ENCODE measurements at places on chromosomes 11 and 22.

GRCh38 chr11:36258730-36259360, 30.4 kb downstream of the COMMD9 start:
- no peak for DNase-seq

DNA sequence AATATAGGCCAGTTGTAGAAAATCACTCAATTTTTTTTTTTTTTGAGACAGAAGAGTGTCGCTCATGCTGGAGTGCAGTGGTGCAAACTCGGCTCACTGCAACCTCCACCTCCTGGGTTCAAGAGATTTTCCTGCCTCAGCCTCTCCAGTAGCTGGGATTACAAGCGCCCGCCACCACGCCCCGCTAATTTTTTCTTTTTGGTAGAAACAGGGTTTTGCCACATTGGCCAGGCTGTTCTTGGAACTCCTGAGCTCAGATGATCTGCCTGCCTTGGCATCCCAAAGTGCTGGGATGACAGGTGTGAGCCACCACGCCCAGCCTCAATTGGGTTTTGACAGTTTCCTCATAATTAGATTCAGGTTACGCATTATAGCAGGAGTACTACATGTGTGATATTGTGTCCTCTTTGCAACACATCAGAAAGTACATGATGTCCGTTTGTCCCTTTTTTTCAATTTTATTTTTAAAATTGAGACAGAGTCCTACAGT, 2.6 kb upstream of the ATP6V1E1 start:
- no peak for DNase-seq

- DNase-seq, result no peak
These were observed 2.8 kb downstream of the SLC22A8 start for GRCh38 chr11:63012839-63013238.

GRCh38 chr22:49845241-49845640, 8.4 kb upstream of the ZBED4 start:
- peak; percentile 48 for DNase-seq

DNA sequence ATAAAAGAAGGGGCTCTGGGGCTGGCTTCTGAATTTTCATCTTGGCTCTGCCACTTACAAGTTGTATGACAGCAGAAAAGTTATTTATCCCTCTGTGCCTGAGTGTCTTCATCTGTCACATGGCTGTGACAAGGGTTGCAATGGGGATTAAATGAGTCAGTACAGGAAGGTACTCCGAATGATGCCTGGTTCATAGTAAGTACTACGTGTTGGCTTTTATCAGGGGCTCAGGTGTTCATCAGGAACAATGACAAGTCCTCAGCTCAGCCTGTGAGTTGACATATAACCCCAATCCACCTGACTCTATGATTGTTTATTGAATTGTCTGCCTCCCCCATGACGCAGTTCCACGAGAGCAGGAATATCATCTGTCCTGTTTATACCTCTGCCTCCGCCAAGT, 45.7 kb downstream of the PAMR1 start:
- DNase-seq, result no peak

Data from posterior vena cava (tissue), 2 donors.